Omental fat pad (tissue), 4 donors: ENCODE measurements at places on chromosomes 4 and X.
A peak's percentile ranks its signal among the peaks of the same experiment; 100 is the strongest.

DNA sequence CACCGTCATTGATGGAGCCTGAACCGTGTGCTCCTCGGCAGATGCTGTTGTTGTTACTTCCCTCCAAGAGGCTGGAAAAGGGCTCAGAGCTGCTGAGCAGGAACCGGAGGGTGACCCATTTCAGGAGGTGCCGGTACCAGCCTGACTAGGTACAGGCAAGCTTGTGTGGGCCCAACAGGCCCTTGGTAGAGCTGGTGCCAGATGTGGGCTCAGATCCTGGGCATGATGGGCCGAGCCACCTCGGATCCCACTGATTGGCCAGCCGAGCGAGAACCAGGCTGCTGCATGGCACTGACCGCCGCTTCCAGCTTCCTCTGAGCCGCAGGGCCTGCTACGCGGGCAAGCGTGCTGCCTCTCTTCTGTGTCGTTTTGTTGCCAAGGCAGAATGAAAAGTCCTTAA, 33.7 kb downstream of the NOP14 start:
- no peak for DNase-seq

- DNase-seq: no peak
These were observed 103.8 kb upstream of the LEF1 start for GRCh38 chr4:108272561-108272960.

GRCh38 chr4:183287309-183287659, 32.8 kb downstream of the CLDN22 start:
- no peak for DNase-seq

DNA sequence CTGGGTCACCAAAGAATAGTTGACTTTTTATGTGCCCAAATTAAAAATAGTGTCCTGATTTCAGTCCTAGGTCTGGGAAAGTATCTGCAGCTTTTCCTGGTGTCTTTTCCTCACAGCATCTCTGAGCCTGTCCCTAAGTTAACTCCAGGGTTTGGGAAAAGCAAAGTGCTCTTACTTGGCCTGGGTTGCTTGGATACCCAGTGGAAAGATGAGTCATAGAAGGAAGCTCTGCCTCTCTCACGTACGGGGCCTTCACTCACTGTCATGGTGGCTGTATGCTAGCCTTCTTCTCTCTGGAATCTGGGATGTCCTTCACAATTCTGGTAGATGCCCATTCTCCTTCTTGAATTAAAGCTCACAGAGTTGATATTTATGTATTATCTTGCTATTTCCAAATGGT, 607.3 kb downstream of the ANKRD50 start:
- no peak for DNase-seq

DNA sequence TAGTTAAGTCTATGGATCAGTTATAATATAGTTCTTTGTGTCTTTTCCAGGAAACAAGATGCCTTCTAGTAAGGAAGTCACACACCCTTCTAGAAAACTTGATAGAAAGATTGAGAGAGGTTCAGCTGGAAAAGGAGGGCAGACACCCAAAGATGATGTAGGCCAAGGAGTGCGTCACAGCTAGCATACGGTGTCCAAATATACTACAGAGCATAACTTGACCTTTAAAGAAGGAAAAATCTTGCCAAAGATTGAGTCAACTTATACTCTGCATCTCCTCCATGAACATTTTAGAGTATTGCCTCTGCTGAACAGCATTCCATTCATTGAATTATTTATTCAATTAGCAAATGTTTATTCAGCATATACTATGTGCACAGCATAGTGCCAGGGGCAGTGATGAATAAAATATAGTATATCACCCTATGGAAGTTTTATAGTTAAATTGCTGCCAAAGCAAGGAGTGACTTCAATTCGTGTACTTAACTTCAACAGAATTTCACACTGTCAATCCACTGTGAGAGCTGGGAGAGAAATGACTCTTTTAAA, 51.9 kb upstream of the SLC6A14 start:
- no peak for DNase-seq

GRCh38 chr4:723751-724530, 18.3 kb downstream of the PCGF3 start:
- no peak for DNase-seq

DNA sequence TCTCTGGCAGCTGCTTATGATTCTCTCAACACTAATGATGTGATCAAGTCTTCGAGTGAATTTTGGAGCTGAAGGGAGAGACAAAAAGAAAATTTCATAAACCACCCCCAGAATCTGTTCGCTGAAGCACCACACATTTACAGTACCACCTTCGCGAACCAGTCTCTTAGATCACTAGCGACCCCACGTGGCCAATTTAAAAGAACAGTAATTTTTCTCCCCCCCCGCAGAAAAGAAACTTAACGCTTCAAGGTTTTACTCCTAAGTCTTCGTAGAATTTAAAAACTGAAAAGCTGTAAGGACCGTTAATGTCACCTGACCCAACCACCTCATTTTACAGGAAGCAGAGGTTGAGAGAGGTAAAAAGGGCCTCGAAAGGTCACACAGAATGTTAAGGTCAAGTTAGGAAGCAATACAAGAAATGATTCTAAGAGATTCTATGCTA, 187.5 kb downstream of the QDPR start:
- peak; percentile 33 for DNase-seq

- no peak for DNase-seq
These were observed 163.4 kb downstream of the WDFY3 start for GRCh38 chr4:84803116-84803515.

DNA sequence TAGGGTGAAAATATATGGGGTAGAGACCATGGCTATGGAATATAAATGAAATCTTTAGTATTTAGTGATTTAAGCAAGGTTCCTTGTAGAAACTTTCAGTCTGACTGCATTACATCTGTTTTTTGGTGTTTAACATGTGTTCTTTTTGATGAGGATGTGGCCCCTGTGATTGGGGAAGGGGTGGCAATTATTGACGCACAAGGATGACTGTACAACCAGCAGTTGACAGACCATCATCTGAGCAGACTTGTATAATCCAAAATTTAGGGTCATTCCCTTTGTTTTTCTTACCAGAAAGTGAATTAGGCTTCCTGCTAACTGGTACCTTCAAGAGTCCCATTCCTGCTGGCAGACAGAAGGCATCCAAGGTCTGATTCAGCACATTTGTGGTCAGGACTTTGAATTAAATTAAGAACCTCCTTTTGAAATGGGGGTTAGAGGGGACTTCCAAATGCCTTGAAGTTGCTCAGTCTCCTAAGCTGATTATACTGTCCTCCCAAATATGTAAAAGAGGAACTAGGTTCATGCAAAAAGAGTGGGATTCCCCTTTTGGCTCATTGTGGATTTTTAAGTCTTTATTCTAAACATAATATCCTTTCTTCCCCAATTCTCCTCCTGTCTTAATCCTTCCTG, 112.4 kb upstream of the CXCL13 start:
- DNase-seq: no peak

- no peak for DNase-seq
These were observed 61.0 kb downstream of the ALG13 start for GRCh38 chrX:111742018-111742417.

DNA sequence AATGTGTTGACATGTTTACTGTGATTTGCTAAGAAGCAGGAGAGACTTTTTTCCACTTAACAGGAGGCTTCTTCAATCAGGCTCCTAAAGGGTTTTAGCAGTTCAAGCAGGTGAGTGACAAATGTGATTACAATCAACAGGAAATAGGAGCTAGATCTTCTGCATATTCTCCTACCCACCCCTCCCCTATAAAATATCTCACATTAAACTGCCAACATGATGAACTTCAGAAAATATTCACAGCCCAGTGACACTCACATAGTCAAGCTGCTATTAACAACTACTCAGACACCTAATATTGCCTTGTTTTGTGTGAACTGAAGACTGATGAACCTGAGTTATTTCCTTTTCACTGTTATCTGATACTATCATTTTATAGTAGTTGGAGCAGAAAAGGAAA, 55.9 kb upstream of the ANTXR2 start:
- no peak for DNase-seq

- DNase-seq: no peak
These were observed 66.9 kb downstream of the SH3RF1 start for GRCh38 chr4:169203891-169204290.

GRCh38 chr4:148800336-148800885, 358.2 kb upstream of the NR3C2 start:
- no peak for DNase-seq

GRCh38 chrX:85223359-85223758, 20.2 kb downstream of the SATL1 start:
- DNase-seq: no peak

GRCh38 chr4:108636246-108636645, 14.2 kb upstream of the OSTC start:
- DNase-seq: no peak

GRCh38 chr4:109559625-109559982, 442 bp upstream of the MCUB start:
- DNase-seq: no peak

DNA sequence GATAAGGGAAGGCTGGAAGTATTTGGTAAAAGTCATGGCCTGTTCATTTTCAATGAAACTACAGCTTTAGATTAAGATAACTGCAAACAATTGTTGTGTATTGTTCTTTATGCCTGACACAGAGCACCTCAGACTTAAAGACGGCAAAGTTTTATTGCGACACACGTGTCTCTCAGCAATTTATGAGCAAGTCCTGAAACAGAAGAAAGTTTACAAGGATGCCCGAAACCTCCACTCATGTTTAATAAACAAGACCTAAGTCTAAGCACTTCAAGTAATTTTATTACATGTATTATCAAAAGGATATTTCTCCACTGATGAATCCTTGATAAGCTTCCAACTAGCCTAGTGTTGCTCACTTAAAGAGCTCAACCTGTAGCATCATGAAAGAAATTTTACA, 51.0 kb downstream of the DHX15 start:
- no peak for DNase-seq

GRCh38 chrX:117808426-117808825, 308.2 kb downstream of the KLHL13 start:
- DNase-seq: no peak

GRCh38 chr4:5004496-5004895, 14.8 kb downstream of the CYTL1 start:
- no peak for DNase-seq

- no peak for DNase-seq
These were observed 48.6 kb upstream of the UGT2B15 start for GRCh38 chr4:68719075-68719473.

DNA sequence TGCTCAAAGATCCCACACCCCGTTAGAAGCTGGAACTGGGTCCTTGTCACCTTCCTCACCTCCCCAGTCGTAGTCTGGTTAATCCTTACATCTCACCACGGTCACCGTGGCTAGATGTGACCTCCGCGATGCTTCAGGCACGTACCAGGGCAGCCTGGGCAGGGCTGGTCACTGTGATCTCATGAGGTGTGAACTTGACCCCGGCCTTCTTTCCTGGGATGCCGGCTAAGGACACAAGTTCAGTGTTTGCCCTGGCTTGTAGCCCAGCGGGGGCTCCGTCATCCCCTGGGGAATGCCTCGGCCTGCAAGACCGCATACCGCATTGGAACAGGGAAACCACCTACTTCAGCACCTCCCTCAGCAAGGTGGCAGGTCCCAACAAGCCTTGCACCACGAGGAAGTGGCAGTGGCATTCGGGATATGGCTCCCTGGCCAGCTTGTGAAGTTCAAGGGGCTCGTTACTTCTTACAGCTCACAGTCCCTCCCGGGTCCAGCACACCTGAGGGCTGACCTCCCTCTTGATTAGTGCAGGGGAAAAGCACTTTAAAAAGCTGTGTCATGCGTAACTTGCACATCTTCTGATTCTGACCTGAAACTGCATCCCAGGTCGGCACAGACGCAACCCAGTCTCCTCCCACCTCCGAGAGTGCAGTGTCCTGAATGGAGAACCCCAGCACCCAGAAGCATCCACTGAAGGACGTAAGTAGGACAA, 25.9 kb downstream of the NOP14 start:
- DNase-seq: peak; percentile 15

DNA sequence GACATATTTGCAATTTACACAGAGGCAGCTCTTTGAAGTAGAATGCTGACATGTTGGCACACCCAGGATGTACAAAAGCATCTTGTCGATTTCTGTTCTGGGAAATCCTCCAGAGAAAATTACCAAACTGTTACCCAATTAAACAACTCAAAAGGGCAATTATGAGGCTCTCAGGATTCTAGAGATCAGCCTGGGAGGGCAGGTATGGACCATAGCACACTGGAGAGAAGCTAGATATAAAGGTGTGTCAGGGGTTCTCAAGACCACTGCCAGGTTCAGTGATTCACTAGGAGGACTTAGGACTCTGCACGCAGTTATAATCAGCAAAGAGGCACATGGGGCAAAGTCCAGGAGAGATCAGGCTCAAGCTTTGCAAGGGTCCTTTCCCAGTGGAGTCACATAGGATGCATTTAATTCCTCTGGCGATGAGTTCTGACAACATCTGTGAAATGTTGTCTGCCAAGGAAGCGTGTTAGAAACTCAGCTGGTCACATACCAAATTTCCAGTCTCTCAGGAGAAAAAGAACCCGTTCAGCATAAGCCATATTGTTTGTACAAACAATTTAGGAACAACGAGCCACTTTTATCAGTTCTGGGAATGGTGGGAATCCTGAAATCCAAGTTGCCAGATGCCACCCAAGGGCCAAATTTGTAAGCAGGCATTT, 100.8 kb downstream of the SYTL5 start:
- no peak for DNase-seq

GRCh38 chr4:138078751-138079520, 163.2 kb downstream of the SLC7A11 start:
- no peak for DNase-seq

- DNase-seq: no peak
These were observed 288.4 kb downstream of the KLHL4 start for GRCh38 chrX:87805829-87806490.

- DNase-seq: no peak
These were observed 56.4 kb upstream of the PNPLA4 start for GRCh38 chrX:7983581-7983980.

GRCh38 chrX:49278081-49278480, 8.5 kb downstream of the PPP1R3F start:
- no peak for DNase-seq

- no peak for DNase-seq
These were observed 37.7 kb upstream of the LRBA start for GRCh38 chr4:151052785-151053184.

- DNase-seq: no peak
These were observed 6.4 kb downstream of the LAMTOR3 start for GRCh38 chr4:99887837-99888236.
